Iris pigment epithelial cell (primary cell): ENCODE measurements at places on chromosomes 1 and 21.

GRCh38 chr1:16720351-16721223, 19.7 kb upstream of the RNU1-4 start:
- DNase-seq, result no peak

GRCh38 chr1:212645546-212646543, 37.3 kb downstream of the ATF3 start:
- DNase-seq, result no peak

DNA sequence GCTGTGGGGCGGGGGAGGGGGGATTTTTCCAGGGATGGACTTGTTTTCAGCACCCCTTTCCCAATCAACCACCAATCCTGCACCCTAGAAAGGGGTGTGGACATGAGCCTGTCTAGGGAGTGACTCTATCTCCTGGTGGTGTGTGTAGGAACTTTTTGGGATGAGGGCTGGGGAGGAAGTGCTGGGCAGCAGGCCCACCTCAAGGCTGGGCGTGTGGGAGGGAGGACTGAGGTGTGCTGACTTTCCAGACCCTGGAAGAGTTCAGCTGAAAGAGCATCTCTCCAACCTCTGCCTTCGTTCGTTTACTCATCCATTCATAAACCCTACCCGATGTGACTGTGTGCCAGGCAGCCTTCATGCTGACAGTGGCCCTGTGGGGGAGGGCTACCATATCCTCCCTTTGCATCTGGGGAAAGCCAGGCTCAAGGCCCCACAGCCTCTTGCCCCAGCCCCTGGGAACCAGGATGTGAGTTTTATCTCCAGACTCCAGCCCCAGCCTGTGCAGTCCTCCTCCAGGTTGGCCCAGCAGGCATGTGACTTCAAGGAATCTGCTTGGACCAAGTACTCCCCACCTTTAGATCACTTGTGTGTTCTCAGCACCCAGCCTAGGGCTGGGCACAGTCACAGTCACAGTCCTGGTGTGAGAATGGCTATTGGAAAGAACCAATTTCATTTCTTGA, 6.7 kb downstream of the KNCN start:
- no peak for DNase-seq

GRCh38 chr1:152473887-152474537, 36.6 kb upstream of the LCE5A start:
- DNase-seq, result no peak

DNA sequence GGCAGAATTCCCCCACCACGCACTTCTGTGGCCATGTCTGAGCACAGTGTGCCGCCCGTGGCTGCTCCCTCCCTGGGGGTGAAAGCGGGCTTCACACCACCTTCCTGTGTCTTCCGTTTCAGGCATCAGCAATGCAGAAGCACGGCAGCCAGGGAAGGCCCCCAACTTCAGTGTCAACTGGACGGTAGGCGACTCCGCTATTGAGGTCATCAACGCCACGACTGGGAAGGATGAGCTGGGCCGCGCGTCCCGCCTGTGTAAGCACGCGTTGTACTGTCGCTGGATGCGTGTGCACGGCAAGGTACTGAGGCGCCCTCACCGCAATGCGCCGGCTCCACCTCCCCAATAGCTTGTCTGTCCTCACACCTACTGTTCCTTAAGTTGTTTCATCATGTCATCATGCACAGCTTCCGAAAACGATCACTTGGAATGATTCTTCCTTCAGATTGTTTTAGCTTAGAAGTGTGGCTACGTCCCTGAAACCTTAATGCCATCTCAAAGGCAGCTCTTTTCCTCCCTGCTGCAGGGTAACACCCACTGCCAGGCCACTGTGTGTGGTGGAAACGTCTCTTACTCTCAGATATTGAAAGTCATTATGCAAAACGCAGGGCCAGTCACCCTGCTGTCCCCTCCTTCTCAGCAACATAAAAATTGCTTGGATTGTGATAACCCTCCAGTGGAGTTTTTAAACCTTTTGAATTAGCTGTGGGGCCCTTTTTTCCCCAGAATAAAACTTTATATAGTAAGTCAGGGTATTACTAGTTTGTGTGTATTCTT, 66.8 kb downstream of the POFUT2 start:
- DNase-seq, result no peak
